ENCODE measurements at places on chromosomes 4 and X. TPM values are rescaled to one million over a fixed set of nuclear protein-coding genes. Genes with fewer than 3 reads are reported as not detected.

Gene IBSP
- polyA plus RNA-seq: not detected

- no peak for DNase-seq
Measured at GRCh38 chrX:9643807-9644206, 121.8 kb downstream of the GPR143 start.

Gene HPGDS
- polyA plus RNA-seq: 1.5 TPM

DNA sequence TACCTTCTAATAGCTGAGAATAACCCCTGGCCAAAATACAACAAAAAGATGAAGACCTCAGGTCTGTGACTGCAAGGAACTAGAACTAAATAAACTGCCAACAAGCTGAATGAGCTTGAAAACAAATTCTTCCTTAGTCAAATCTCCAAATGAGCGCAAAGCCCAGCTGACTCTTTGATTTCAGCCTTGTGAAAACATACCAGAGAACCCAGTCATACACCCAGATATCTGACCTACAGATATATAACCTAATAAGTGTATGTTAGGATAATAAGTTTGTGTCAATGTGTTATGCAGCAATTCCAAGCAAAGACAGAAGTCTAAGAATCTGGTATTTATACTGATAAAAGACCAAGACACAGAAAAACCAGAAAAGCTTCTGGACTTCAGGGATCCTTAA is 38.0 kb upstream of the ADGRL3 start:
- no peak for DNase-seq

GRCh38 chr4:19857380-19857779 is 394.3 kb upstream of the SLIT2 start:
- no peak for DNase-seq

GRCh38 chr4:9999956-10000561 is 21.2 kb downstream of the SLC2A9 start:
- no peak for DNase-seq

Gene LRCH2
- 8.6 TPM for polyA plus RNA-seq

DNA sequence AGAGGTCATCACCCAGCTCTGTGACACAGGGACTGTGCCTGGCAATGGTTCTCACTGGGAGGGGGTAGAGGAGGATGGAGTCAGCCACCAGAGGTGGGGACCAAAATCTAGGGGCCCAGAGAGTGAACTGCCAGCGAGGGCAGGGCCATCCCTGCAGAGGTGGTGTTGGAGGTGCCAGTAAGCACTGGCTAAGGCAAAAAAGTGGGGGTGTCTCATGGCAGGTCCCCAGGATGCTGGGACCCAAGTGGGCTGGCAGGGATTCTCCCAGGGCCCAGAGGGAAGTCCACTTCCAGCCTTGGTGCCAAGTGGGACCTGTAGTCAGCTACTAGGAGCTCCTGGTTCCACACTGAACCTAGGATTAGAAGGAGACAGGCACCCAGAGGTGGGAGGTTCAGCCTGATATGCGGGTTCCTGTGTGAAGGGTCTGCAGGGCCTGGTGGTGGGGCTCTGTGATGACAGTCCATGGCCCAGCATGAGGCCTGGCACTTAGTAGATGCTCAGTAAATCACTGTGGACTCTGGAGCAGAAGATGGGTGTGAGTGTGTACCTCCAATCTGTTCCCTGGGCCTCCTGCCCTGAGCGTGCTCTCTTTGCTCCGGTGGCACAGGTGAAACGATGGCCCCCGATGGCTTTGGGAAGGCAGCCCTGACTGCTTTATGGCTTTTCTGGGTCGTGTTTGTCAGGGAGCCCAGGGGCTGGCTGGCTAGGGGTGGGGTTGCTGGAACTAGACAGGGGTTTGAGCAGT is 81.5 kb downstream of the PSAPL1 start:
- DNase-seq: no peak

DNA sequence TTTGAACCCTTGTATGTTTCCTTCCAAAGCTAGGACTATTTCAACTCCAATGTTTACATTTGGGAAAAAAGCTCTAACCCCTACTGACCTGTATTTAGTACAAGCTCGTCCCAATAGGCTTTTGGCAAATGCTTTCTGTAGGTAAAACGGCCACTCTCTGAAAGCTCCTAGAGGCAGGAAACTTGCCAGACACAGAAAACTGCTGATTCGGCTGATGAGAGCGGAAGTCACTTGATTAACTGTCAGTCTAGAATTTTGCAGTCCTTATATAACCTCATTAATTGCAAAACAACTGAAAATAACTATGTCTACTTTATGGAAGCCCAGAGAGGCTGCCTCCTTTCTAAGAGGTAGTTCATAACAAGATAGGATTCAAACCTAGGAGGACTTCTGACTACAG is 108.1 kb downstream of the TSPAN7 start:
- DNase-seq: no peak

Measured in urinary bladder (tissue), 4 donors.